ENCODE measurements at places on chromosomes 5 and 9.
A peak's percentile ranks its signal among the peaks of the same experiment; 100 is the strongest.

DNA sequence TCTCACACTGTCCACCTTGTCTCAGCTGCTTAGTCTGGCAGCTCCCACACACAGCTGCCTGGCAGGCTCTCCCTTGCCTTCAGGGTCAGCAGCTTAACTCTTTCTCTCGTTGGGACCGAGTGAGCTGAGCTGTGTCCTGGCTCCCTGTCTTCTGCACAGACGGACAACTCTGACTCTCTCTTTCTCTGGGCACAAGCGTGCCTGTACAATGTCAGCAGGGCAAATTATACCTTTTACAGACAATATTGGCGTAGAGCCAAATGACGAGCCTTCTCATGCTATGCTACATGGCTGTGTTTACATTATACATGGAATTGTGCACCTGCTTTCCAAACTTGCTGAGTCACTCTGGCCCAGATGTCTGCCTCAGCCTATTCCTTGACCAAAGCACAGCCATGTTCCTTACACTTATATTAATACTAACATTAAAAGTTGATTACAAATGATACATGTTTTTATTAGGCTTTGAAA, 188.6 kb downstream of the CYLC2 start:
- DNase-seq = no peak

DNA sequence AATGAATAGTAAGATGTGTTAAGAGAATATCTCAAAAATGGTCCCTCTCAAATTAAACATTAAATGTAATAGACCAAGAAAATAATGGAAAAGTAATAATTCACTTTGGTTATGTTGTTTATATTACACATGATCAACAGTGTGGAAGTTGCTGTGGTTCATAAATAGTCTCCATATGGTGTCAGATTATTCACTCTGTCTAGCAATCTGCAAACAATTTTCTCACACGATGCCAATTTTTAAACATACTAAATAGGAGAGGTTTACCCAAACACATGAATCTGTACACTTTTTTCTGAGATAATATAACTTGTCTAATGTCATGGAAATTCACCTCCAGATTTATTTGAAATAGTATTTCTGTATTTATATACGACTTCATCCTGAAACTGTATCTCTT, 217.4 kb upstream of the FBXL7 start:
- no peak for DNase-seq

DNA sequence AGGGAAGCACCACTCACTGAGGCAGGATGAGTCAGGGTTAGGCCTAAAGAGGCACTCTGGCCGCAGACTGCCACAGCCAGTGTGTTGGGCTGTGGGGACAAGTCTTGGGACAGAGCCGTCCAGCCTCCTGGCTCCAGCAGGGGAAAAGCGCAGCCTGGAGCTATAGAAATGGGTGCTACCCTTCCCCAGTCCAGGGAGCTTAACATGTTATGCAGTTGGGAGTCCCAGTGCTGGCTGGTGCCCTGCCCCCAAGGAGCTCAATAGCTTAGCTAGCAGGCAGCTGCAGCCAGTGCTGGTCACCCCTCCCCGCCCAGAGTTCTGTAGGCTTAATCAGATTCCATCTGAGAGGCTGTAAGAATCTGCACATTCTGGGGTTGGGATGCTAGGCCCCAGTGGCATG, 399.6 kb upstream of the TUSC1 start:
- DNase-seq = peak; percentile 22

DNA sequence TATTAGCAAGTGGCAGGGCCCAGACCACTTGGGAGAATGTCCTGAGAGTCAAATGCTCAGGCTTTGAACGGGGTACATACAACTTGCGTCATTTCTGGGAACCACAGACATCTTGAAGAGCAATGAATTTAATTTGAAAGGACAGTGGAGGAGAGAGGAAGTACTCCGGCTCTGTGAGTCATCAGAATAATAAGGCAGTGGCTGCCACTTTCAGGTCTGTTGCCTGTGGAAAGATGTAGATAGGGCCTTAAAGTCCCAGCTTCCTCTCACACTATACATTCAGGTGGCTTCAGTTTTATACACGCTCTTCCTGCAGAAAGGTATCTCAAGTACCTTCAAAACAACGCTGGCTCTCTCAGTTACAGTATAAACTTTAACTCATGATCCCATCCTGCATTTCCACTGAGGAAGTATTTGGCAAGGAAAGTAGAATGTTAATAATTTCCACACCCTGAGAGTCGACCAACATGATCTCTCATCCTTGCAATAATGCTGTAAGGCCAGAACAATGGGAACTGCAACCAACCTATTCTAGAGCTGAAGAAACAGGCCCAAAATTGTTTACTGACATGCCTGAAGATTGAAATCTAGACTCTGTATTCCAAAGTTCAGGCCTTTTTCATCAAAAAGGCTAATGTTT, 6.8 kb upstream of the PRUNE2 start:
- DNase-seq = no peak

GRCh38 chr9:91162311-91162710, 199.4 kb downstream of the AUH start:
- DNase-seq = no peak

GRCh38 chr5:57007344-57007743, 55.4 kb upstream of the MIER3 start:
- no peak for DNase-seq

DNA sequence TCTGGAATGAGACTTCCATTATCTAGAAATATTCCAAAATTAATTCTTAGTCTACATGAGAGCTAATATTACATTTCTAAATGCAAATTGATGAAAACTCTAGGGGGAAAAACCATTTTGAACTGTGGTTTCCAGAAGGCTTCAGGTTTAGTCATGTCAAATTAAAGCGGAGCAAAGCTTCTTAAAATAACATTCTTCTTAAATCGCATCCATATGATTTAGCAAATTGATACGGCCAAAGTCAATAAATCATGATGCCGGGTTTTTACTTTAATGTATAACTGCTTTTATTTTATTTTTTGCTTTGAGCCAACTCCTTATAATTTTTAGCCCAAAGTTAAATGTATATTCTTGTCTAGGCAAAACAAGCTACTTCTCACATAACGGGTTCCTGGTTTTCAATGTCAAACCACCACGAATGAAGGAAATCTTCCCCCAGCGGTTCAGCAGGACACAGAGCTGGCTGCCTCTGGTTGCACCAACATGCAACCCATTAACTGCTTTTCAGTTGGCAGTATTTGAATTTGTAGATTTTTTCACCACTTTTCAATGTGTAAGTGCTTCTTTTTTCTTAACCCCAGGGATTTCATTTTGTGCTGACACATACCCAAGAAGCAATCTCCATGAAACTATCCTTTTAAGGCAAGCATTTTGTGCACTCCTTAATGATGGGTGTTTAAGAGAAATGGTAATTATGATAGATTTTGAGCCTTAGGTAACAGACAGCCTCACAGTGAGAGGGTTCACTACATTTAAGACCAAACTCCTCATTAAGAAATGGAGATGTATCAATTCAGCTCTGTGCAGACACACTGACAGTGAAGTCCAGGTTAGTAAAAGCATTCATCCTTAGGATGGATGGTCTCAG, 35.5 kb downstream of the EFNA5 start:
- no peak for DNase-seq

- no peak for DNase-seq
These were observed 1.6 kb downstream of the KDM4C start for GRCh38 chr9:6759185-6759977.

DNA sequence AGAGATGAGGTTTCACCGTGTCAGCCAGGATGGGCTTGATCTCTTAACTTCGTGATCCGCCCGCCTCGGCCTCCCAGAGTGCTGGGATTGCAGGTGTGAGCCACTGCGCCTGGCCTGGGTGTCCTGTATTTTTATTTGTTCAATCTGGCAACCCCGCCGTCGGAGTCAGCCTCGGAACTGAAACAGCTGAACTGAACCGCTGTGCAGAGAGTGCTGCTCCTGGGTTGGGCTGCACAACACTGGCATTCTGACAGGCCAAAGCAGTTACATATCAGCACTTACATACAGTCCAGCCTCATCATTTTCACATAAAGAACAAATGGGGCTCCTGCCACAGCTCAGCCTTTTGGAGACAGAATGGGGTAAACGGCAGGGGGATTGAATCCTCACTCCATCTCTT, 185.6 kb downstream of the C9orf50 start:
- DNase-seq = no peak

- no peak for DNase-seq
These were observed 5.1 kb downstream of the SNX30 start for GRCh38 chr9:112755675-112756074.

Measured in glutamatergic neuron (in vitro differentiated cells).